ENCODE measurements at places on chromosomes 1 and 21.

GRCh38 chr21:35231090-35231489 is 182.0 kb upstream of the RUNX1 start:
- DNase-seq, result no peak

- no peak for DNase-seq
Observed at GRCh38 chr1:92538048-92538412, 51.3 kb upstream of the GFI1 start.

- no peak for DNase-seq
Observed at GRCh38 chr1:200780545-200781369, 42.1 kb downstream of the CAMSAP2 start.

- no peak for DNase-seq
Observed at GRCh38 chr1:157399984-157400382, 152.3 kb downstream of the FCRL5 start.

- DNase-seq, result no peak
Observed at GRCh38 chr1:109383854-109384253, 13.9 kb downstream of the SORT1 start.

DNA sequence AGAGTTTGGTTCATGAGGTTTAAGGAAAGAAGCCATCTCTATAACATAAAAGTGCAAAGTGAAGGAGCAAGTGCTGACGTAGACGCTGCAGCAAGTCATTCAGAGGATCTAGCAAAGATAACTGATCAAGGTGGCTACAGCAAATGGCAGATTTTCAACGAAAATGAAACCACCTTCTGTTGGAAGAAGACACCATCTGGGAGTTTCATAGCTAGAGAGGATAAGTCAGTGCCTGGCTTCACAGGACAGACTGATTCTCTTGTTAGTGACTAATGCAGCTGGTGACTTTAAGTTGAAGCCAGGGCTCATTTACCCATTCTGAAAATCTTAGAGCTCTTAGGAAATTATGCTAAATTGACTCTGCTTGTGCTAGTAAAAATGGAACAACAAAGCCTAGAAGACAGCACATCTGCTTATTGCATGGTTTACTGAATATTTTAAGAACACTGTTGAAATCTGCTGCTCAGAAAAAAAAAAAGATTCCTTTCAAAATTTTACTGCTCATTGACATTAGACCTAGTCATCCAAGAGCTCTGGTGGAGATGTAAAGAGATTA is 10.5 kb downstream of the MAEL start:
- DNase-seq, result no peak

DNA sequence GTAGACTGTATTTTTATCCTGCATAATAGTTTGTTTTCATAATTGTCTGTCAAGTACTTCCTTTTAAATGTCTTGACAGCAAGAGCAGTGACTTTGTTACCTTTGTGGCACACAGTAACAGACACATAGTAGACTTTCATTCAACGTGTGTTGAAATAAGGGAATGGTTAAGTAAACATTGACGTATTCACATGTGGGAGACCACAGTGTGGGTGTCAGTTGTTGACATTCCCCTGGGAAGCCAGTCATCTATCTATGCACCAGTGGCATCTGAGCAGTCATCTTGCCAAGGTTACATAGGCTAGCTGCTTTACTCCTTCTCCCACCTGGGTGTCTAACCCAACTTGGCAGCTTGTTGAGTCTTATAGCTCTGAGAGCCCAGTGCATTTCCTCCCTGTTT is 1.4 kb upstream of the NUP133 start:
- DNase-seq, result no peak

GRCh38 chr1:200038325-200038980 is 10.9 kb downstream of the NR5A2 start:
- no peak for DNase-seq

GRCh38 chr1:241045659-241046058 is 311.3 kb downstream of the RGS7 start:
- no peak for DNase-seq

DNA sequence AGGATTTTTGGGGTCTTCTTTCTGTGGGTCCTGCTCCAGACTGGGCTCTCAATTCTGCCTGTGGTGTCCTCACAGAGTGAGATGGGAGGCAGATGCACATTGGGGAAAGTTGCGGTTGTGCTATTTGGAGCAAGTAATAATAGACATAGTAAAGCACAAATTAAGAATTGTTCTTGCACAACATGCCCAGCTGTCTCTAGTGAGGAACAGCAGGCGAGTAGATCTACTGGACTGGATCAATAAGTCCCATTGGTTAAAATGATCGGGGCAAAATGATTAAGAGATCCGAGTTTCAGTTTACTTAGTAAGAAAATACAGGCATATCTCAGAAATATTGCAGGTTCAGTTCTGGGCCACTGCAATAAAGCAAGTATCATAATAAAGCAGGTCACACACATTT is 448.3 kb upstream of the PROX1 start:
- DNase-seq, result no peak

Data from NCI-H2081 treated with DMSO at 0.1 percent for 48 hours (cell line).